ENCODE measurements at places on chromosomes 12 and 14.
A peak's percentile ranks its signal among the peaks of the same experiment; 100 is the strongest.

- DNase-seq, result no peak
Measured at GRCh38 chr12:102959391-102959790, 1.9 kb downstream of the ASCL1 start.

GRCh38 chr12:30928356-30929244, 2.1 kb downstream of the TSPAN11 start:
- no peak for DNase-seq

DNA sequence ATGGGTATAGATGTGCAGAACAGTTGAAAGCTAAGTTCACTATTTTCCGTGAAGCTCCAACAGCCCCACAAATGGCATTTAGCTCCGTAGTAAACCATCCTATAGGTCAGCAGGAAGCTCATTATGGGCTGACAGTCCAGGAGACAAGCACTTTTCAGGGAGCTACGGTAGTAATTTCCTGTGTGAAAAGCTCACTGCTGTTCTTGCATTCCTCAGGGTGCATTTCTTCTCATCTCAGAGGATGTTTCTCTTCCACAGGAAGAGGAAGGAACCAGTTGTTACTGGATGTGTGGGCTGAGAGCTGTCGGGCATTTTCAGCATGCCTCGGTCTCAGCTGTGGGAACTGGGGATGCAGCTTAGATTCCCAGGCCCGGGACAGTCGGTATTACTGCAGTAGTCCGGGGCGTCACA, 72.8 kb downstream of the GALNT4 start:
- no peak for DNase-seq

GRCh38 chr12:103868215-103868614, 27.2 kb upstream of the NT5DC3 start:
- DNase-seq, result peak; percentile 37

DNA sequence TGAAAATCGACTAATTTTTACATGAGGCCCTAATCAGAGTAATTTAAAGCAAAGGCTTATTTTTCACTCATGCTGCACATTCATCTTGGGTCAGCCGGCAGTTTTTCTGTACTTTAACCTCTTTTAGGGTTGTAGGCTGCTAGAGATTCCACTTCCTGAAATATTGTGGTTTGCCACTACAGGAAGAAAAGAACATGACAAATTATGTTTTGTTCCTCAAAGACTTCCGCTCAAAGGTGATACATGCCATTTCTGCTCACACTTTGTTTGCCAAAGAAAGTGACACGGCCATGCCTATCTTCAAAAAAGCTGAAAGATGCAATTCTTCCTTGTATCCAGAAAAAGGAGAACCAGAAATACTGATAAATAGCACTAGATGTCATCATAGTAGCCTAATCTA, 183.4 kb upstream of the PPFIA2 start:
- DNase-seq, result no peak

DNA sequence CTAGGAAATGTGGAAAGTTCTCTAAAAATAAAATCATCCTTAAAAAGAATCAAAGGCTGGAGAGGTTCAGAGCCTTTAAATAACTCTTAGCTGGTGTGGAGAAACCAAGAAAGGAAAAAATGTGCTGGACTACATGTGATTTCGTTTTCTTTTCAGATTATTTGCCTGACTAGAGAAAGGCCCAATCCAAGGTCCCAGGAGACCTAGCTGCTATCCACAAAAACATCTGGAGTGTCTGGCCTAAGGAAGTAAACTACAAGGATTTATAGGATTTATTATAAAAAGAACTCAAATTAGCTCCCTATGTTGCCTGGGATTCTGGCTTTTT, 774 bp upstream of the TMEM30B start:
- no peak for DNase-seq

GRCh38 chr12:71452006-71452405, 12.4 kb downstream of the LGR5 start:
- DNase-seq, result no peak

- no peak for DNase-seq
Measured at GRCh38 chr12:124044809-124045321, 71.8 kb downstream of the ZNF664 start.

- no peak for DNase-seq
Measured at GRCh38 chr12:18970603-18971002, 158.9 kb upstream of the PLEKHA5 start.

DNA sequence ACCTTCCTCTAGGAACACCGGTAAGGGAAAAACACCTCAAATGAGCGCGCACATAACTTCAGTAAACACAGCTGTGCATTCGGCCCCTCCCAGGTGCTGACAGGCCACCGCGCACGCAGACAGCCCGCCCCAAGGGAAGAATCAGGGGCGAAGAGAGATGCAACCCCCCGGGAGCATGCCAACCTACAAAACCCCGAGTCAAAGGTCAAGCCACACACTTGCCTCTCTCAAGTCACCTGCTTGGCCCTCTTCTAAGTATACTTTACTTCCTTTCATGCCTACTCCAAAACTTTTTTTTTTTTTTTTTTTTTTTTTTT, 2.3 kb upstream of the CYP46A1 start:
- no peak for DNase-seq

DNA sequence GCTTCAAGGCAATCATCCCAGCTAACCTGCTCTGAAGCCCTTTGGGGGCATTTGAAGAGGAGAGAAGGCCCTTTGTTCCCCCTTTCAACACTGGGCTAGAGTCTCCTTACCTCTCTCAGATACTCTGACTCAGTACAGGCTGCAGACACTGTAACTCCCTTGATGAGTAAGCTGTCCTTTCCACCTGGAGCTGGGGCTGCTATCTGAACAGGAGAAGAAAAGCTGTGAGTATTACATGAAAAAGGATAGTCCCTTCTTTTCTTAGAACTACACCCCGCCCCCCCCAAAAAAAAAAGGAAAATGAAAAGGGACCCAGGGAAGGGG, 186.6 kb upstream of the PLEKHG7 start:
- DNase-seq, result no peak
